Pericardium fibroblast (primary cell): ENCODE measurements at places on chromosomes 4 and X. TPM values are rescaled to one million over a fixed set of nuclear protein-coding genes. Genes with fewer than 3 reads are reported as not detected.

The ASB9 gene
- total RNA-seq: 0.17 and 0.23 TPM in 2 replicates

The MAGEA9B gene
- total RNA-seq: not detected in 2 replicates

The TBC1D19 gene
- total RNA-seq: 9.1 and 24.3 TPM in 2 replicates

The ZIC3 gene
- not detected in 2 replicates for total RNA-seq

The CT45A5 gene
- total RNA-seq: not detected in 2 replicates

The CXCL13 gene
- not detected in 2 replicates for total RNA-seq
